CD4-positive, alpha-beta T cell treated with Interferon alpha-2 for 1 hour (primary cell): ENCODE measurements at places on chromosomes 5 and 9.

- no peak for DNase-seq
These were observed 360.1 kb upstream of the PANK3 start for GRCh38 chr5:168939156-168939800.

GRCh38 chr9:135515083-135515951, 5.9 kb upstream of the LCN1 start:
- no peak for DNase-seq

DNA sequence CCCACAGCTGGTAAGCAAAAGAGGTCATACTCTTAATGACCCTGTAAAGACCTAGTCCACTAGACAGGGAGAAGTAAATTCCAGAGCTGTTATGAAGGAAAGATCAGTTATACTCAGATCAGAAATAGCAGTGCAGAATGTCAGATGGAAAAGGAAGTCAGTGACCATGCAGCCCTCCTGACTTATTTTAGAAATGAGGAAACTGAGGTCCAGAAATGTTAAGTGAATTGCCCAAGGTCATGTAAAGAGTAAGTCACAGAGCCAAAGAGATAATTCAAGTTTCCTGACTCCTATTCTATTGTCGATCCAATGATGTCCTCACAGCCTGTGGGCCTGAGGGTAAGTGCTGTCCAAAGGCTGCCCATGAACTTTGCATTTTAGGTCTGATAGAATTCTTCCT, 214.9 kb upstream of the IL12B start:
- DNase-seq = no peak

DNA sequence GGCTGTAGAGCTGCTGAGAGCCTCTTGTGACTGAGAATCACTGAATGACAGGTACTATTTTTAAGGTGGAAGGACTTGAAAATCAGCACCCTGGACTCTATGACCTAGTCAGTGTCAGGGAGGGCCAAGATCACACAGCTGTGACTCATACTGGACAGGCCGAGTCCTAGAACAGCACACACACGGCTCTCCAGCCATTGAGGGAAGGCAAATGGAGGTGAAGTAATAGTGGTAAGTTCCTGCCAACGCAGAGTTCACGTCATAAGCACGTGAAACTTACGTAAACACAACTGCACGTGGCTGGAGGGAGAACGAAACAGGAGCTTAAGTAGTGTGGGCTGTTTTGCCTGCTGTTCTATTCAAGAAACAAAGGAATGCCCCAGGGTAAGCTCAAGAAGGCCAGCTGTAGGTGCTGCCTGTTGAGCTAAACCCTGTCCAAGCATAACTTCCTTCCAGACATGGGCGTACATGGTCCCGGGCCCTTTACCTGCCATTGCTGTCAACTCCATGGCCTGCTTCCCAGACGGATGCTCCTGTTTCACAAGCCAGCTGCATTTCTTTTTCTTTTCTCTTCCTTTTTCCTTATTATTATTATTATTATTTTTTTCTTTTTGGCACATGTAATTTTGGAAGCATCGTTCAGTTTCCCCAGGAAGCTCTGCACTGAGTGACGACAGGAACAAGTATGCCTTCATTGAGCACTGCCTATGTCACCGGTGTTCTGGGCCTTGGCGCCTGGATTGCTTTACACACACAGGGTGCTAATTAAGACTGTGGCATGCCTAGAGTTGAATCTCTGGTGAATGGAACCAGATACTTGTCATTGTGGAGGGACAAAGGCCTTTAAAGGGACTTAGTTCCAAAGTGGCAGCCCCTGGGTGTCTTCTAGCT, 10.2 kb upstream of the LCP2 start:
- peak; percentile 83 for DNase-seq

DNA sequence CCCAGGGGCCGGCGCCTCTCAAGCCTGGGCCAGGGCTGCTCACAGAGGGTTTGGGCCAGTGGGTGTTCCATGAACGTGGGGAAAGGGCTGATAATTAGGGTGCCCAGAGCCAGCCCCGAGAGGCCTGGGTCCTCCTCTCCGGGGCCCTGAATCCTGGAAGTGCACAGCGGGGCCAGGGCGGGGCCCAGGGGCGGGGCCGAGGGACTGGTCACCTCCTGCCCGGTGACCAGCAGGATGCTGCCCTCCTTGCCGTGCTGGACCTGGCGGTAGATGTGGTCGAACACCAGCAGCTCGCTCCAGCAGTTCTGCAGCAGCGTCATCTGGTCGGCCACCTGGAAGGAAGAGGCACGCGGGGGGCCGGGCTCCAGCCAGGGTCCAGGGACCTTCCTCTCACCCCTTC, 14.4 kb downstream of the NR5A1 start:
- DNase-seq = no peak

GRCh38 chr5:760363-761058, 24.0 kb downstream of the ZDHHC11B start:
- no peak for DNase-seq

DNA sequence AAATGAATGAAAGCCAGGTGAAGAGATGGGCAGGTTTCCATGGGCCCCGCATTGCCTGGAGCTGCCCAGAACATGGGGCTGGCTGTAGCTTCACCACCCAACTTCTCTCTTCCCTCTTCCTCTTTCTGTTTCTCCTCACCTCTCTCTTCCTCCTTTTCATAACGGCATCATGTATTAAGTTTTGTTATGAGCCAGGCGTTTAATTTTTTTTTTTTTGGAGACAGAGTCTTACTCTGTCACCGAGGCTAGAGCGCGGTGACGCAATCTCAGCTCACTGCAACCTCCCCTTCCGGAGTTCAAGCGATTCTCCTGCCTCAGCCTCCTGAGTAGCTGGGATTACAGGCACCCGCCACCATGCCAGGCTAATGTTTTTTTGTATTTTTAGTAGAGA, 13.0 kb upstream of the SPINK4 start:
- peak; percentile 67 for DNase-seq

GRCh38 chr5:127355337-127355736, 64.7 kb downstream of the MEGF10 start:
- no peak for DNase-seq

DNA sequence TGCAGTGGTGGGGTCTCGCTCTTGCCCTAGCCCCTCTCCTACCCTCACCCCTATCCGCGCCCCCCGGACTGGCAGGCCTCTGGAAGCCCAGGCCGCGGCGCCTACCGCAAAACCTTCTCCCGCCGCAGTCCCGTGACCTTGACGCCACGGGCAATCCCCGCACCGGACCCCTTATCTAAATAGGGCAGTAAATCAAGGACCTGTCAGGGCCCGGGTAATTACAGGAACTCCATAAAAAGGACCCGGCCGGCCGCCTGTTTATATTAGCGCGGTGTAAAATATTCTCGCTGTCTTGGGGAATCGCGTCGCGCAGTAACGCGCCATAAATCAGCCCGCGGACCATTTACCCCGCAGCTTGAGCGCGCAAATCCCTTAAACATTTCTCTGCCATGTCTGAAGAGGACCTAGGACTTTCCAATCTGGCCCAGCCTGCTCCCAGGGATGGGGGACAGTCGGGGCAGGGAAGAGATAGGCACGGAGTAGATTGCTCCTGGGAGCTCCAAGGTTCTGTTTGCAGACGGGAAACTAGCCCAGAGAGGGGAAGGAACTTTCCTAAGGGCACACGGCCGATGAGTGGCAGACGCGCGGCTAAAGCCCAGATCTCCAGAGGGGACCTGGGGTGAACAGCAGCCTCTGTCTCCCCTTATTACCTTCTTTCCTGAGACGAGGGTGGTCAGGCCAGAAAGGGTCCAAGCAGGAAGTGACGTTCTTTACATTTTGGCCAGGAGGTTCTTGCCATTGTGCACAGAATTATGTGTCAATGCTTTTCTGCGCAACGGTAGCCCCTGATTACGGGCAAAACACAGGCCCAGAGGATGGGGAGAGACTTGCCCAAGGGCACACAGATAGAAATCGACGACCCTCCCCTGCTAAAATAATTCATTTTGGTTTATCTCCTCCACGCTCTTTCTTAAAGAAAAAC, 4.8 kb upstream of the HAND1 start:
- DNase-seq = no peak

DNA sequence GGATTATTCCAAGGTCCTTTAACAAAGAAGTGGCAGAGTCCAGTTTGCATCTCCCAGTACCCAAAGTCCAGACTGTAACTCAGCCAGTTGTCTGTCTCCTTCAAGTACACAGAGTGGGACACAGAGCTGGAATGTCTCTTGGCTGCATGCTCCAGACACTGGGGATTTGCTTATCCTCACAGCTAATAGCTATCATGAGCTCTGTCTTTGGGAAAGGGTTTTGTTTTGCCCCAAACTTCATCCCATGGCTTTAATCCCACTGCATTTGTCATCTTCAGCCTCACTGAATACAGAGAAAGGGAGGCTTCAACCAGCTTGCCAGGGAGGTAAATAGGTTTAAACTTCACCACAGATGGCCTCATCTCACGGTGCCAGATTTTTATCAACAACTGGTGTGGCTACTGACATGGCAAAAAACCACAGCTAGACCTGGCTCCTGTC, 412.2 kb upstream of the SLC24A2 start:
- DNase-seq = no peak

DNA sequence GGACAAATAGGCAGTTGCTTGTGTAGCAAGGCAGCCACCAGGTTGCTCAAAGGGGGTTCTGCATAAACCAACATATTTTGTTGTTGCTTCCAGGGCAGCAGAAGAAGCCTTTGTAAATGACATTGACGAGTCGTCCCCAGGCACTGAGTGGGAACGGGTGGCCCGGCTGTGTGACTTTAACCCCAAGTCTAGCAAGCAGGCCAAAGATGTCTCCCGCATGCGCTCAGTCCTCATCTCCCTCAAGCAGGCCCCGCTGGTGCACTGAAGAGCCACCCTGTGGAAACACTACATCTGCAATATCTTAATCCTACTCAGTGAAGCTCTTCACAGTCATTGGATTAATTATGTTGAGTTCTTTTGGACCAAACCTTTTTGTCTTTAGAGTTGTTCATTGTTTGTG, 20.8 kb downstream of the CLTA start:
- DNase-seq = no peak

DNA sequence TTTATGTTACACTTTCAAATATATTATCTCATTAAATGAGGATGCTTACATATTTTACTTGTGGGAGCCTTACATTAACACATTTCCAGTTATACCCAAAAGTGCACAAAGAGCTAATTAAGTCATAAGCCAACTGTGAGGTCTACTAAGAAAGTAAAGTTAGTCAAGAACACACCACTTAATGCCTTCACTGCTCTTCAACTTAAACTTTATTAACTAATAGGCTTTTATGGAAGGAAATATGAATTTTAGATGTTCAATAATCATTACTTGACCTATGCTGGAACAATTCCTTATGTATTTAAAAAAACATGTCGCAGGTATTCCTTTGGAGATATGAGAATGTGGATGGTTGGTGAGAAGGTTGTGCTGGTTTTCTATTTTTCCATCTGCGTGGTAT, 3.4 kb downstream of the ST8SIA4 start:
- DNase-seq = no peak

GRCh38 chr9:102507044-102507687, 488.0 kb upstream of the CYLC2 start:
- DNase-seq = no peak

GRCh38 chr5:121415270-121415669, 436.4 kb upstream of the FTMT start:
- DNase-seq = no peak

- no peak for DNase-seq
These were observed 886 bp downstream of the SLC4A9 start for GRCh38 chr5:140360681-140361479.

GRCh38 chr9:4985386-4986266, 554 bp downstream of the JAK2 start:
- peak; percentile 19 for DNase-seq

- no peak for DNase-seq
These were observed 26.6 kb downstream of the NEK6 start for GRCh38 chr9:124284237-124284831.

GRCh38 chr5:149656576-149657182, 73.4 kb upstream of the PPARGC1B start:
- peak; percentile 17 for DNase-seq

DNA sequence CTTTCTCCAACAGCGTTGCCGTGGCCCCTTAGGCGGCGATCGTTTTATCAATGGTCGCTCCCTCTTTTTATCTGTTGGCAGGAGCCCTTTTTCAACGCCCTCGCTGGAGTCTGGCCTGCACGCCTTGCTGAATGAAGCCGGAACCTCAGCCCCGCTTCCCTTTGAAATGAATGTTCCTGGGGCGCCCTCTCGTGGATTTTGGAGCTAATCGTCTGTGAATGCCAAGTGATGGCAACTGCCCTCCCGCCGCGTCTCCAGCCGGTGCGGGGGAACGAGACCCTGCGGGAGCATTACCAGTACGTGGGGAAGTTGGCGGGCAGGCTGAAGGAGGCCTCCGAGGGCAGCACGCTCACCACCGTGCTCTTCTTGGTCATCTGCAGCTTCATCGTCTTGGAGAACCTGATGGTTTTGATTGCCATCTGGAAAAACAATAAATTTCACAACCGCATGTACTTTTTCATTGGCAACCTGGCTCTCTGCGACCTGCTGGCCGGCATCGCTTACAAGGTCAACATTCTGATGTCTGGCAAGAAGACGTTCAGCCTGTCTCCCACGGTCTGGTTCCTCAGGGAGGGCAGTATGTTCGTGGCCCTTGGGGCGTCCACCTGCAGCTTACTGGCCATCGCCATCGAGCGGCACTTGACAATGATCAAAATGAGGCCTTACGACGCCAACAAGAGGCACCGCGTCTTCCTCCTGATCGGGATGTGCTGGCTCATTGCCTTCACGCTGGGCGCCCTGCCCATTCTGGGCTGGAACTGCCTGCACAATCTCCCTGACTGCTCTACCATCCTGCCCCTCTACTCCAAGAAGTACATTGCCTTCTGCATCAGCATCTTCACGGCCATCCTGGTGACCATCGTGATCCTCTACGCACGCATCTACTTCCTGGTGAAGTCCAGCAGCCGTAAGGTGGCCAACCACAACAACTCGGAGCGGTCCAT, 10.0 kb downstream of the S1PR3 start:
- DNase-seq = peak; percentile 67

GRCh38 chr5:178320281-178320855, 87.8 kb upstream of the PHYKPL start:
- DNase-seq = no peak

- no peak for DNase-seq
These were observed 60.1 kb upstream of the ARAP3 start for GRCh38 chr5:141742144-141742543.

GRCh38 chr9:68949271-68950000, 64.5 kb downstream of the PRKACG start:
- no peak for DNase-seq

DNA sequence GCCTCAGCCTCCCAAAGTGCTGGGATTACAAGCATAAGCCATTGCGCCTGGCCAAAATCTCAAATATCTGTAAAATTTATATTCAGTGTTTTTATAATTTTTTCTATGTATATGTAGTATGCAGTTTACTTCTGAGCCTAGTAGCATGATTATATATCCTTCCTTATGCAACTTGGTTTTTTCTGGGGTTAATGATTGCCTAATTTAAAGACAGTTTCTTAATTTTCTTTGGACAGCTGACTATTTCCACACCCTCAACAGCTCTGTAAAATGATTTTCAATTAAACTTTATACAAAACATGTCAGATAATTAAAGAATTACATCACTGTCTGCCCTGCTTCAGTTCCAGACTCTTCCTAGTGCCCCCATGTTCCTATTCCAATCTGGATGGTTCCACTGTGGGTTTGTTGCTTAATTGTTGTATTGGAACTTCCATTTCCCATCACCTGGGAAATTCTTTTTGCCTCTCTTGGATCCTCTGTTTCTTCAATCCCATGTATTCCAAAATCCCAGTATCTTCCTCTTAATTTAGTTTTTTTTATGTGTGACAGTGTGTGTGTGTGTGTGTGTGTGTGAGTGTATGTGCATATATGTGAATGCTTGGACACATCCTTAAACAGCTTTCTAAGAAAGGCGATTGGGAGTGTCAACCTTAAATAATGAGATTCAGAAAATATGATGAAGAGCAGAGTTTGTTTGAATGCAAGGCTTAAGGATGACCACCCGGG, 53.2 kb downstream of the C5orf22 start:
- no peak for DNase-seq
